ENCODE measurements at places on chromosomes 6 and 20.

DNA sequence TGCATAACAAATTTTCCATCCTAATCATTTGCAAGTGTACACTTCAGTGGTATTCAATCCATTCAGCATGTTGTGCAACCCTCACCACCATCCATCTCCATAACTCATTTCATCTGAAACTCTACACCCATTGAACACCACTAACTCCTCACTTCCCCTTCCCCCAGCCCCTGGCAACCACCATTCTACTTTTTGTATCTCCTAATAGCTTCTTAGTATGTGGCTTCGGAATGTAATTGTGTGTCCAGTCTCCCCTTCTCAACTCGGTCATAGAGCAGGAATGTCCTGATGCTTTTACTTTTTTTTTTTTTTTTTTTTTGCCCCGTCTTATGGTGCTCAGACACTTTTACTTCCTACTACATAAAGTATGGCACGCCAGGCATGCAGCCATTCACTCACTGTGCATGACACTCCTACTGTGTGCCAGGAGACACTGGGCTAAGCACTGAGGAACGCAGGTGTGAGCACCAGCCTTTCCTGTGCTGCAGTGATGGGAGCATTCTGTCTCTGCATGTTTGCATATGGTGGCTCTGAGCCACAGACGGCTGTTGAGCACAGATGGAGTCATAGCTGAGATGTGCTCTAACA lies 15.3 kb downstream of the HCK start:
- no peak for DNase-seq

- DNase-seq, result no peak
Observed at GRCh38 chr6:117985916-117986315, 78.9 kb downstream of the SLC35F1 start.

GRCh38 chr20:50636601-50637540 lies 54.5 kb downstream of the RIPOR3 start:
- no peak for DNase-seq

DNA sequence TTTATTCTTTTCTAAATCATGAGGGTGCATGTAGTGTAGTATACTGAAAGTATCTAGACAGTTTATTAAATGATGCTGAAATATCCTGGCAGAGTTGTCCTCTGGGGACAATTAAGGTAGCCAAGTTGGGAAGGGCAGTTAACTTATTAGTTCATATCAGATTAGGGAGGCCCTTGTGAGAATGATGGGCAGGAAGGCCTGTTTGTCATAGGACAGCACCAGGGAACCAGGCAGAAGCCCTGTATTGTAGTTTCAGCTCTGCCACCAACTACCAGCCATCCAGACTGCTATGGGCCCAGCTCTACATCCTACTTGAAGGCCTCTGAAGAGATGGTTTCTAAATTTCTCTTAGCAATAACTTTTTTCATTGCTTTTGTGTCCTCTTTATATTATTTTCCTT lies 4.0 kb downstream of the MYLIP start:
- DNase-seq, result no peak

- DNase-seq, result no peak
Observed at GRCh38 chr6:156190270-156190669, 586.9 kb upstream of the ARID1B start.

DNA sequence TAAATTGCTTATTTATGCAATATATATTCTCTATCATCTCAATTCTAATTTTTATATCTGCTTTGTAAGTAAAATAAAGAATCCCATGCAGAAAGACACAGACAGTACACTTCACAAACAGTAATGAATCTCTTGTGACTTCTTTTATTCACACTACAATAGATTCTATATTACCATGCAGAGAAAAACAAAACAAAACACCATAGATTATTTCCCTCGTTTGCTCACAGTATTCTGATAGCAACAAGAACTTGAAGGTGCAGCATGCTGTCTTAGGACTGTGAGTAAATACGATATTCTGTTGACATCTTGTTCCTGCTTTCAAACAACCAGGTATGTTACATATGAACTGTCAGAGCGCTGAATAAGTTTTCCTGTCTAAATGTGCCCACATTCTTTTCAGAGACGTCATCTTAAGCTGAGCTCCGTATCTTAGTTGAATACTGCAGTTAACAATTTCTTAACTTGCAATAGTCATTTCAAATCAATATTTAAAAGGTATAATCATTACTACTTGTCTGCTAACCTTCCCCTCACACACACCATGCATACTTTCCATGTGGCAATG lies 140.1 kb downstream of the BTBD9 start:
- no peak for DNase-seq

DNA sequence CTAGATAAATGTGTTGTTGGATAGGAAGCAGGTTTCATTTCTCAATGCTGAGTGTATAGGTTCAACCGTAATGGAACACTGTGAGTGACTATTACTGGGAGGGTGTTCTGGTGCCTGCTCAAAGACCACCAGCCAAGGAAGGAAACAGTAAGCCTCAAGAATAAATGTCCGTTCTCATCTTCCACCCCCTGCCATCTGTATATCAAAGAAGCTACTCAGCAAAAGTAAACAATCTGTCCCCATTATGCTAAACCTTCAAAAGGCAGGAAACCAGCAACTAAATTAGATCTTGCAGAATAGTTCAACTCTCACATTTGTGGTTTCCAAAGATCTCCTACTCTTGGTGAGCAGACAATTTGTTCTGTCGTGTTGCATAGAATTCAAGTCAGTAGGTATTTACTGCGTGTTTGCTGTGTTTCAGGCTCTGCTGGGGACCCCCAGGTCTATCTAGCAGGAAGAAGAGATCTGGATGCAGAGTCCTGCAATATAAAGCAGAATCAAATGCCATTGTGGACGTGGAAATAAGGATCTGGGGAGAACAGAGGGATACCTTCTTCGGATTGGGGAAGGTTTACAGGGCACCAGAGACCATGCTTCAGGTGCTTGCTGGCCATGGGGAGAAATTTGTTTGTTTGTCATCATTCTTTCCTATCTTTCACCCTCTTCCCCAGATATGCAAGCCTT lies 87.3 kb downstream of the SCML4 start:
- no peak for DNase-seq

GRCh38 chr20:57589728-57590484 lies 29.0 kb downstream of the PCK1 start:
- no peak for DNase-seq
